ENCODE measurements at places on chromosomes 16 and 17. TPM values are rescaled to one million over a fixed set of nuclear protein-coding genes. Genes with fewer than 3 reads are reported as not detected.

DNA sequence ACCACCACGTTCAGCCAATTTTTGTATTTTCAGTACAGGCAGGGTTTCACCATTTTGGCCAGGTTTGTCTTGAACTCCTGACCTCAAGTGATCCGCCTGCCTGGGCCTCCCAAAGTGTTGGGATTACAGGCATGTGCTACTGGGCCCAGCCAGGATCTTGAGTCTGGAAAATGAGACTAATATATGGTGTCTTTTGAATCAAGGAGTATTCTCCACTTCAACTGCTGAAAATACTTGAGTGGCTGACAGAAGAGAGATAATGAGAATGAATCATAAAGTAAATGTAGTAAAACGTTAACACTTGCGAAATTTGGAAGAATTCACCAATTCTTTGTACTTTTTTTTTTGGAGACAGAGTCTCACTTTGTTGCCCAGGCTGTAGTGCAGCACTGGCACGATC lies 16.6 kb downstream of the SMYD4 start:
- no peak for DNase-seq

- no peak for DNase-seq
Measured at GRCh38 chr16:88064889-88065746, 113.9 kb downstream of the BANP start.

DNA sequence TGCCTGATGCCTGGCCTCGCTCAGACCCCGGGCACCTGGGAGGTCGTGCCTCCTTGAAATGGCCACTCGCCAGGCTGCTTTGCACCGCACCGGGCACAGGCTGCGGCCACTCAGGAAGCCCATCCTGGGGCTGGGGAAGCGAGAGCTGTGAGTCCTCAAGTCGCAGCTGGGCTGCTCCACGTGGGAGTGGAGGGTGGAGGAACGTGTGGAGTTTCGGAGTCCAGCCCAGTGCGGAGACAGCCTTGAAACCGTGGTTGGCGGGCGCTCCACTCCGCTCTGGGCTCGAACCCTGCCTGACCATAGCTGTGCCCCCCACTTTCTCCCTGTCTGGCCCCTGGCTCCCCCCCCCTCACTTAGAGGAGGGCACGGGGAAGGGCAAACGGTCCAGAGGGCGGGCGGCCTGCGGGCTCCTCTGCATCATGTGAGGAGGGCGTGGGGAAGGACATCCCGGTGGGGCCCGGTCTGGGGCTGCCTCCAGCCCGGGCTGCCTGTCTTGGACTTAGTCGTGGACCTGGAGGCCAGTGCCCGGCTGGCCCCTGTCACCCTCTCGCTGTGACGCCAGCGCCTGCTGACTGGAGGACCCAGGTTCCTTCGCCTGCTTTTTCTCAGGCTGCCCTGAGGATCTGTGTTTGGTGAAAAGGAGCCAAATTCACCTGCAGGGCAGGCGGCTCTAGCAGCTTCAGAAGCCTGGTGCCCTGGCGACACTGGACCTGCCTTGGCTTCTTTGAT lies 2.5 kb downstream of the UBE2I start:
- no peak for DNase-seq

GRCh38 chr17:45336390-45337182 lies 19.8 kb upstream of the MAP3K14 start:
- DNase-seq: no peak

GRCh38 chr16:12314653-12315185 lies 338.2 kb downstream of the SNX29 start:
- DNase-seq: no peak

Gene CPHXL2
- not detected for total RNA-seq

Gene UMOD
- not detected for total RNA-seq

DNA sequence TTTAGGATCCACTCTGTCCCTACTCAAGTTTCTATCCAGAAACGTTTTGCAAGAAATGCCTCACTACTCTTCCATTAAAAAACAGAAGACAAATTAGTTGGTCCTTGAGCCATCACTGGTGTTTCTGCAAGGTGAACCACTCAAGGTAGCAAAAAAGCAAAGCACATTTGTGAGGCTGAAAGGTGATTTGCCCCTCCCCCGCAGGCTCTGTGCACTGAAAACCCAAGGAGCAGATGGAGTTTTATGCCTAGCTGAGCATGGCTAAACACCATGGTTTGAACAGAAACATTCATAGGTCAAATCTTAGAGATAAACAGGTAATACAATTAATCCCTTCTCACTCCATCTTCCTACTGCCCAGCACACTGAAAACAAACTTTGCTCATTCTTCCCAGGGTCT lies 538.2 kb upstream of the CDH5 start:
- no peak for DNase-seq

- no peak for DNase-seq
Measured at GRCh38 chr17:16155536-16155935, 59.8 kb downstream of the NCOR1 start.

Gene HS3ST3A1
- 2.9 TPM for total RNA-seq

DNA sequence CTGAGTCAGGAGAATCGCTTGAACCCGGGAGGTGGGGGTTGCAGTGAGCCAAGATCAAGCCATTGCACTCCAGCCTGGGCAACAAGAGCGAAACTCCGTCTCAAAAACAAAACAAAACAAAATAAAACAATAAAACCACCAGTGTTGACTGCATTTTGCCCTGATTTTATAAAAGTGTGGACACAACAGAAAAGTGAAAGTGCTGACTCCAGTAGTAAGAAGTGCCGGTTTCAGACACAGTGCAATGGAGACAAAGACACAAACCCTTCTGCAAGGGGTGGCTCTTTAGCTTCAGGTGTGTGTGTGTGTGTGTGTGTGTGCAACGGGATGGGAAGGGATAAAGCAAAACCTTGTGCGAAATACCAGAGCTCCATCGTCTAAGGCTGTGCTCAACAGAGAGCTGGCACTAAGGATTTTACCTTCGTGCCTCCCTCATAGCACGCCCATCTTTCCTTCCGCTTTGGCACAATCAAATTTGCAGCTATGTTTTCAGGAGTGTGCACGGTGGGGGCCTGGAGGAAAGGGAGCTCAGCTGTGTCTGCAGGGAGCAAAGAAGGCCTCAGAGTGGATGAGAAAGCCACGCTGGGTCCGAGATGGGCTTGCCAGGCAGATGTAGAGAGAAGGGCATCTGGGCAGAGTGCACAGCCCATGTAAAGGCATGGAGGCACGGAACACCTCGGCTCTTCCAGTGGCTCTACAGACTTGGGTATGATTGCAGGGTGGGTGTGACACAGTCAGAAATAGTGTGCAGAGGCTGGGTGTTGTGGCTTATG lies 15.5 kb downstream of the MXRA7 start:
- DNase-seq: no peak

Gene SPAG5
- 98.0 TPM for total RNA-seq

Gene CTRB1
- not detected for total RNA-seq

- DNase-seq: no peak
Measured at GRCh38 chr17:19418251-19418992, 7.4 kb downstream of the RNF112 start.

GRCh38 chr17:8799570-8800212 lies 526 bp upstream of the MFSD6L start:
- no peak for DNase-seq

DNA sequence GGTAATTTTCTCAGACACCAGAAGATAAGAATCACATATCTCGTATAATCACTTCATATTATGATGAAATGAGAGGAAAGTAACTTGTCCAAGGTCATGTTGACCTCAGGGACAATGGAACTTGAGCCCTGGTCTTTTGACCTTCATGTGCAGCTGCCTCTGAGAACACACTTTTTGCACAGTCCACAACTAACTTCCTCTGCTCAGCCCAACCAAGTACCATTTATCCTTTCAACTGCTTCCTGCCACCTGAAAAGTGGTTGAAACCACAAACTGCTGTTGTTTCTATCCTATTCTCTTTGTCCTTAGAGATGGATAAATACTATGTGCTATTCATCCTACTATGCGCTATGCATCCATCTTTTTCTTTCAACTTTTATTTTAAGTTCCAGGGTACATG lies 2.3 kb upstream of the CCL1 start:
- DNase-seq: no peak

Gene CHST5
- total RNA-seq: not detected

GRCh38 chr17:82007495-82008257 lies 15.0 kb downstream of the CENPX start:
- DNase-seq: no peak

GRCh38 chr17:75476752-75477489 lies 20.5 kb downstream of the TMEM94 start:
- no peak for DNase-seq

Gene PARD6A
- 4.3 TPM for total RNA-seq

DNA sequence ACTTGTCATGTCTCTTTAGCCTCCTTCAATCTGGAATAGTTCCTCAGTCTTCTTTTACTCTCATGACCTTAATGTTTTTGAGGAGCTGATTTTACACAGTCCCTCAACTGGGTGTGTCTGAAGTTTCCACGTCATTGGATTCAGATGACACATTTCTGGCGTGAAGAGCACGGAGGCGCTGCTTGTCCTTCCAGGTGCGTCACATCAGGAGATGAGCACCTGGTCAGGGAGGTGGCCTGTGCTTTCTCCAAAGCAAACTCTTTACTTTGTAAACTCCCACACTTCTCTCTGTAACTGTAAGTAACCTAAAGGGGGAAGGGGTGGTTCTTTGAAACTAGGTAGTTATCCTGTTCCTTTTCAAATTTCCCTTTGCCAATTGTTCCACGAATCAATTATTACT lies 52.5 kb upstream of the MNT start:
- no peak for DNase-seq

DNA sequence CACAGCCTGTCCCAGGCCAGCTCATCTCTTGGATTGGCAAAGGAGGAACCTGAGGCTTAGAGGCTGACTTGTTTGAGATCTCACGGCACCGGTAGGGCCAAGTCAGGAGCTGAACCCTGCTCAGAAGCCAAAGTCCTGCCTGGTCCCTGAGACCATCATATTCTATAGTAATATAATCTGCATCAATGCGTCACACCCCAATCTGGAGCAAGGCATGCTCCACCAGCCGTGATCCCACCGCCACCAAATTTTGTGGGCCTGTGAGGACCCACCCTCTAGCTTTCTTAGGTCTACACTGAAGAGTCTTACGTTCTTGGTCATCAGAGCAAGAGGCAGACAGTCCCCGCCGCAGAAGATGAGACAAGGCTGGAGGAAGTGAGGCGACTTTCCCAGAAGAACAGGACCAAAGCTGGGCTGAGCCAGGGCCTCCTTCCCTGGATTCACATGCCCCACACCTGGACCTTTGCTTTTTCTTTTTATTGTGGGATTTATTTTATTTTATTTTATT lies 2.7 kb downstream of the SULT1A1 start:
- DNase-seq: no peak

GRCh38 chr17:34236281-34236892 lies 18.7 kb upstream of the CCL2 start:
- DNase-seq: no peak

DNA sequence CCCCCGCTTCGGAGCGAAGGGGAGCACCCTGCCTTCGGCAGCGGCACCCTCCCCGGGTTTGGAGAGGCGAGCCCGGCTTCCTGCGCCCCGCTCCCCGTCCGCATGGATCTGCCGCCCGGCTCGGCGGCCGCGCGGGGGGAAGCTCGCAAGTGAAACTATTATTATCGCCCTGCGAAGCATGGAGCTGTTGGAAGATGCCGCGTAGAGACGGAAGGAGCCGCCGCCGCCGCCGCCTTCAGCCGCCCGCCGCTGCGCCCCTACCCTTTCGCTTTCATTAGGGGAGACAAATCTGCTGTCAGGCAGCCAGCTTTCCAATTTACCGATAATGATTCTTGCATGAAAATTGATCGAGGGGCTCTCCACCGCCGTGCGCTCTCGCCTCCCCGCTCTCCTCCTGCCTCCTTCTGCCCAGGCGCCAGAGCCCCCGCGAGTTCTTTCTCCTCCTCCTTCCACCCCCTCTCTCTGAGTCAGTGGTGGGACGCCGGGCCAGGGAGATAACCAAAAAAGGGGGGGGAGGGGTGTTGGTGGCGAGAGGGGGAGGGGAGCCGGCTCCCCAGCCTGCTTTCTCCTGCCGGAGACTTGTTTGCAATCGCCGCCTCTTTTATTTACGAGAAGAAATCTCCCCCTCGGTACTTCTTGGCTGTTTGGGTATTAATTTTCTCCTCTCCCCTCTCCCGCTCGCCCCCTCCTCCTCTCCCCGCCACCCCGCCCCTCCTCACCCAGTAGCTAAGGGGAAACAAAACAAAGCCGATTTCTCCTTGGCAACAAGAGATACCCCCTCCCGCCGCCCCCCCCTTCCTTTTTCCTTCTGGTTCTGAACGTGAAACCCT lies 58.0 kb upstream of the GSE1 start:
- DNase-seq: peak; percentile 55

Gene HBA2
- total RNA-seq: not detected

GRCh38 chr16:61540216-61540615 lies 496.0 kb downstream of the CDH8 start:
- DNase-seq: no peak

Gene C17orf113
- total RNA-seq: 1.1 TPM

Gene CCDC144A
- not detected for total RNA-seq

Gene TSPOAP1
- total RNA-seq: not detected

- DNase-seq: no peak
Measured at GRCh38 chr16:24140730-24141129, 115.4 kb upstream of the CACNG3 start.

Data from HepG2 (cell line).